ENCODE measurements at places on chromosomes 4 and X.

GRCh38 chr4:92074839-92075238, 228.9 kb upstream of the GRID2 start:
- no peak for DNase-seq

DNA sequence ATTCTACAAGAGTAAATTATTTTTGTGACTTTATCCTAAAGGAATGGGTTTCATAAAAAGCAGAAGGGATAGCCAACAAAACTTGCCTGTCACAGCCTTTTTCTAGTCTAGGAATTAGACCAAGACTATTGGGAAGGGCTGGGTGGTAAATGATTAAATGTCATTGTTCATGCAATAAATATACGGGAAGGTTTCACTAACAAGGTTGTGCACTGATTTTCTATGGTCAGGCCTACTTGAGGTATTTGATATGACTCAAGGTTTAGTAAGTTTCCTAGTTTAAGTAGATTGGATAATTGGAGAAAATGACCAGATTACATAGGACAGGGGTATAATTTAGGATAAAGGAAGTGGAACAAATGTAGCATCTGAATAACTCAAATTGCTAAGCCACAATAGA, 249.1 kb upstream of the BMP3 start:
- no peak for DNase-seq

- no peak for DNase-seq
Observed at GRCh38 chr4:6288342-6288741, 18.7 kb downstream of the WFS1 start.

- DNase-seq = no peak
Observed at GRCh38 chrX:116276261-116276660, 105.7 kb downstream of the AGTR2 start.

DNA sequence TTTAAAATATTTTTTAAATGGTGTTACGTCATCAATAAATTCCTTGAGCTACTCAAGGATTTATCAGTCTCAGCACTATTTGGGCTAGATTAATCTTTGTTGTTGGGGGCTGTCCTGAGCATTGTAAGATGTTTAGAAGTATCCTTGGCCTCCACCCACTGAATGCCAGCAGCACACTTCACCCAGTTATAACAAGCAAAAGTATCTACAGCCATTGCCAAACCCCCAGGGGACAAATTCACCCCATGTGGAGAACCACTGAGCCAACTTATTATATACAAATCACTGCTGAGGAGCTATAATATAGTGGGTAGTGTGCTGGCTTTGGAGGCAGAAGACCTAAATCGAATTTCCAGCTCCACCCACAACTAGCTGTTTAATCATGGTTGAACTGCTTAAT, 58.3 kb downstream of the ATP10D start:
- DNase-seq = peak; percentile 21

- peak; percentile 79 for DNase-seq
Observed at GRCh38 chrX:154730253-154730891, 20.5 kb downstream of the GAB3 start.

- DNase-seq = peak; percentile 90
Observed at GRCh38 chrX:16160729-16161128, 6.6 kb upstream of the MAGEB17 start.

DNA sequence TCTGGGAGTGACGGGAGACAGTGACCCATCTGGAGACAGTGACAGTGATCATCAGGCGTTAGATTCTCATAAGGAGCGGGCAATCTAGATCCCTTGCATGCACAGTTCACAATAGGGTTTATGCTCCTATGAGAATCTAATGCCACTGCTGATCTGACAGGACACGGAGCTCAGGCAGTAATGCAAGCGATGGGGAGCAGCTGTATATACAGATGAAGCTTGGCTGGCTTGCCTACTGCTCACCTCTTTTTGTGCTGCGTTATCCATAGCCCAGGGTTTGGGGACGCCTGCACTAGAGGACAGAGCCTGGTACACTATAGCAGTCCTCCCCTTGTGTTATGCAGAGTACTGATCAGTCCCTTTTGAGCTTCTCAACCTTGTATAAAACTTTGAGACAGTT, 23.5 kb downstream of the NFKB1 start:
- DNase-seq = no peak

DNA sequence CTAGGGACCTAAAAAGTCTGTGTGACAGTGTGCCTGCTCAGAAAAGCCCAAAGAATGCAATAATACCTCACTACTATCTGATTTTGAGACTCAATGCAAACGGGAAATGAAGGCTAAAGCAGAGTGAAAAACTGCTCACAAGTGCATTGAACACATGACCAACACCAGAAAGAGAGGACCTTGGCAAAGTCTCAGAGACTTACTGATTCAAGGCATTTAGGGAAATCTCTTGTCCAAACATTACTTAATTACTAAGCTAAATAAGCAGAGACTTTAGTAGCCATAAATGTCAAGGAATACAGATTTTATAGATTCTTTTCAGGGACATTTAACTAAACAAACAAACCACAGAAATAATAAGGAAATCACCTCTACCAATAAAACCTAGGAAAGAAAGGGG, 916.0 kb downstream of the FSTL5 start:
- DNase-seq = no peak

GRCh38 chr4:127400276-127400675, 232.5 kb upstream of the INTU start:
- DNase-seq = peak; percentile 13

- DNase-seq = peak; percentile 23
Observed at GRCh38 chrX:42515939-42516338, 262.0 kb downstream of the PPP1R2C start.

GRCh38 chr4:22235698-22236097, 280.2 kb downstream of the ADGRA3 start:
- DNase-seq = no peak

- no peak for DNase-seq
Observed at GRCh38 chr4:14028862-14029261, 401.3 kb upstream of the BOD1L1 start.

DNA sequence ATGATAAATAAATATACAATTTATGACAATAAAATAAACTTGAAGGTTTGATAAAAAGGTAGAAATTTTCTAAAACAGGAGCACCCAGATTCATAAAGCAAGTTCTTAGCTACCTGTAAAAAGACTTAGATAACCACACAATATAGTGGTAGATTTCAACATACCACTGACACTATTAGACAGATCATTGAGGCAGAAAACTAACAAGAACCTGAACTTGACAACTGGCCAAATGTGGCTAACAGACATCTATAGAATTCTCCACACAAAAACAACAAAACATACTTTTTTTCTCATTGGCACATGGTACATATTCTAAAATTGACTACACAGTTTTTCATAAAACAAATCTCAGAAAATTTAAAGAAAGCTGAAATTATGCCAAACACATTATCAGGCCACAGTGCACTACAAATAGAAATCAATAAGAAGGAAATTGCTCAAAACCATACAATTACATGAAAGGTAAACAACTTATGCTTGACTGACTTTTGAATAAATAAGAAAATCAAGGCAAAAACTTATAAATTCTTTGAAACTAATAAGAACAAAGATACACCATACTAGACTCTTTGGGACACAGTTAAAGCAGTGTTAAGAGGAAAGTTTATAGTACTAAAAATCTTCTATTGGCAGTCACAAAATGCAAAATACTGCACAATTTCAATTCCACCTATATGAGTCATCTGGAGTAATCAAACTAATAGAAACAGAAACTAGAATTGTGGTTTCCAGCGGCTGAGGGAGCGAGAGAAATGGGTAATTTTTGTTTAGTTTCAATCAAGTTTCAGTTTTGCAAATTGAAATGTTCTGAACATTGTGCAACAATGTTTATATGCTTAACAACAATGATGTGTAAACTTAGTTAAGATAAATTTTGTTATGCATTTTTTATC, 925.6 kb downstream of the SH3BGRL start:
- no peak for DNase-seq

- DNase-seq = peak; percentile 78
Observed at GRCh38 chrX:110403441-110404238, 45.0 kb downstream of the RTL9 start.

GRCh38 chr4:41857226-41857641, 78.0 kb upstream of the TMEM33 start:
- DNase-seq = no peak

DNA sequence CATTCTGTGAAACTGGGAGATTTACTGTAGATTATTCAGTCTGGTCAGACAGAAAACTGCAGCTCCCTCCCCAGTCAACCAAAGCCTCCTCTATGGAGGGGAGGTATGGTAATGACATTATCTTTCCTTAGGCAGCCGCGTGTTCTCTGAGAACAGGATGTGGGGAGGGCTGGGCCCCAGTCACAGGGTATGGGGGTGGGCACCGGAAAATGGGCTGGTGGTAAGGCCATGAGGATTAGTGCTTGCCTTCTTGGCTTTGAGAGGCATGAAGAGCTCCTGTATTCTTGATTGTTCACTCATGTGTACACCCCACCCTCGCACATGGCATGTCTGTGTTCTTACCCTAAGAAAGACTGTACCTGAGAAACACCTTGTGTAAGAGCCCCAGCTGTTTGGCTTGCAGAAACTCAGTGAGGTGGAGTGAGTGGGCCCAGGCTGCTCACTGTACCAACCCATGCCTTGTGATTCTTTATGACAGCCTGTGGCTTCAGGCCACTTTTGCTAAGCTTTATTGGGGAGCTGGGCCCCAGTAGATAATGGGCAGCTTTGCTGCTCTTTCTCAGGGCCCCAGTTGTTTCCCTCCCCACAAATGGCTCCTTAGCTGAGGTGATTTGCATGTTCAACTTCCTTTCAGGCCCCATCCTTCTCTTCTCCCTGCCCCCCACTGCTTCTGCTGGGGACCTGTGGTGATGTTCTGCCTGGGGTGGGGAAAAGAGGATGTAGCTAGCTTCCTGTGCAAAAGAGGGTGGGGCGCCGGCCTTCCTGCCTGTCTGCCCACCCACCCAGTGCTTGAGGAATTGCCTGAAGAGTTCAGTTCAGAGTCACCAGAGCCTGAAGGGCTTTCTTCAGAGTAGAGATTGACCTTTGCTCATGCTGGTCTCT, 30.7 kb downstream of the MSN start:
- DNase-seq = peak; percentile 25

DNA sequence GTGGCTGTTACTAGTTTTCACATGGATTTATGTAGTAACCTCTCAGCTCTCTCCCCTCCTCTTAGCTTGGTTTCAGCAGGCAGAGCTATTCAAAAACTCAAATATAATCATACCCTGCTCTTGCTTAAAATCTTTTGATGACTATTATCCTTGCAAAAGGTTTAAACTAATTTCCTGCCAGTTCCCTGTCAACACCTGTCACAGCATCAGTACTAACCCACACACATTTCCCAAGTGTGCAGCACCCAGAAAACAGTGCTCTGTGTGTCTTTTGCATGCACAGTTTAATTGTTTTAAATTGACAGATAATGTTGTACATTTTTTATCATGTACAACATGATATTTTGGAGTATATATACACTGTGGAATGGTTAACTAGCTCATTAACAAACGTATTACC, 202.0 kb downstream of the PAPSS1 start:
- no peak for DNase-seq

DNA sequence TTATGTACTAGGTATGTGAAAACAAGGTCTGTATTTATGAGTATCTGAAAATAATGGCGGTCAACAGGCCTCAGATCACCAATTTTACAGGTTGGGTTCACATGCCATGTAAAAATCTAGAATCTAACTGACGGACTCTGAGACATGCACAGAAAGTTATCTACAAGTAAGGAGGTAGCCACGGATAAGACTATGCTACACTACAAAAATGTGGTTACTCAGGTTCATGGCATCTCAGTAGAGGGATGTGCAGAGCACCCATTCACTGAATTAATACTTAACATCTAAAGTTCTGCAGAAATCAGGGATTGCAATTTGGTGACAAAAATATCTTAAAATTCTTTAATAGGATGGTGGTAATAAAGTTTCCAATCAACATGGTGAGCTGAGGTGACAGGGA, 155.9 kb downstream of the APBB2 start:
- DNase-seq = peak; percentile 36

DNA sequence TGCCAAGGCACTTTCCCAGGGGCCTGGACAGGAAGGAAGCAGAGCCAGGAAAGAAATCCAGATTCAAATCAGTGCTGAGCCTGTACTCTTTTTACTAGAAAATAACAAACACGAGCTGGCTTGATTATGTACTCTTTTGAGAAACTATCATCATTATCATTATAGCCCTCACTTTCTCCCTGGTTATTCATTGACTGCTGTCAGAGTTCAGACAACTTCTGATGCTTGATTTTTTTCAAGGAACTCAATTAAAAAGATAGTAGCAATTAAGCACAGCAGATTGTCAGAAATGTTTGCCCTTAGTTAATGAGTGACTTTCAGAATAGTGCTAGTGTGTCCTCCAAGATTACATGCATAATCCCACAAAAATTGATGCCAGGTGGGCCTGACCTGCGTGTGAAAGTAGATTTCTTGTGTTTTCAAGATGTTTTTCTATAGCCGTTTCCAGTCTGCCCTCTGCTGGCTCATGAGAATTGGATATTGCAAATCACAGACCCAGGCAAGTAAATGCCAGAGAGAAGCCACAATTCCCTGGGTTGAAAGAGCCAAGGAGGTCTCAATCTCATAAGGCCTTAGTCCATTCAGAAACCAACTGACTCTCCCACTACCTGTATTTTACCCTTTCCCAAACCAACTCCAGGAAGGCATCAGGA, 14.3 kb upstream of the PNPLA4 start:
- peak; percentile 4 for DNase-seq

- no peak for DNase-seq
Observed at GRCh38 chrX:48451708-48452107, 18.4 kb downstream of the SLC38A5 start.

GRCh38 chr4:57078685-57079521, 31.3 kb downstream of the IGFBP7 start:
- peak; percentile 54 for DNase-seq

DNA sequence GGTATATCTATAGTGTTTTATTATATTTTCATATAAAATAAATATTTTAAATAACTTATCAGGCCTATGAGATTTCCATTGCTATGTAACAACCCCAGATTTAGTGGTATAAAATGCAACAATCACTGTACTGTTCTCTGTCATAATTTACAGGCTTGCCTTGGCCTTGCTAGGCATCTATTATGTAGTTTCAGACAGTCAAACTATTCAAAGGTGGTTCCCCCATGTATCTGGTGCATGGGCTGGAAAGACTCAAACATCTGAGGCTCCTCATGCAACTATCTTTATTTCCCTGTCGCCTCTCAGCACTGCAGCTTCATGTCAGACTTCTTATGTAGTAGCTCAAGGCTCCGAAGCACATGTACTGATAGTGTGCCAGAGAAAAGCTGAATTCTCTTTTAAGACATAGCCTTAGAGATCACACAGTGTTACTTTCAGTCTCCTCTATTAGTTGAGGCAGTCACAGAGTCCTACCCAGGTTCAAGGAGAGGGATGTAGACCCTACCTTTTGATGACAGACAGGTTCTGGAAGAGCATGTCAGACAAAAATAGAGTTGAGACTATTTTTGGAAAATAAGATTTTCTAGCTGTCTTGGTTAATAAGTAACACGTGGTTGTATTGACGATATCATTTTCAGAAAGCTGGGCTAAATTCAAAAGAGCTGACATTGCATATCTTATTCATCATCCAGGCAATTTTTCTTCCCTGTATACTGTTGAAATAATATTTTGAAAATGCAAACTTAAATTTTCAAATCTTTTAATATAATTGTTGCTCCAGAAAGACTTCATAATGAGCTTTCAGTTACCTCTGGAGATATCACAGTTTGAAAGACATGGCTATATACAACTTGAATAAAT, 19.4 kb downstream of the MTTP start:
- no peak for DNase-seq

GRCh38 chr4:78292341-78292740, 235.2 kb downstream of the FRAS1 start:
- DNase-seq = no peak

GRCh38 chr4:152707632-152708031, 27.8 kb upstream of the TMEM154 start:
- DNase-seq = no peak

- DNase-seq = no peak
Observed at GRCh38 chr4:163913571-163913970, 419.1 kb downstream of the TMA16 start.

GRCh38 chr4:11765849-11766453, 337.3 kb upstream of the HS3ST1 start:
- peak; percentile 28 for DNase-seq
